Right forelimb (tissue), 1 donor: ENCODE measurements at places on chromosomes 16 and 17.

DNA sequence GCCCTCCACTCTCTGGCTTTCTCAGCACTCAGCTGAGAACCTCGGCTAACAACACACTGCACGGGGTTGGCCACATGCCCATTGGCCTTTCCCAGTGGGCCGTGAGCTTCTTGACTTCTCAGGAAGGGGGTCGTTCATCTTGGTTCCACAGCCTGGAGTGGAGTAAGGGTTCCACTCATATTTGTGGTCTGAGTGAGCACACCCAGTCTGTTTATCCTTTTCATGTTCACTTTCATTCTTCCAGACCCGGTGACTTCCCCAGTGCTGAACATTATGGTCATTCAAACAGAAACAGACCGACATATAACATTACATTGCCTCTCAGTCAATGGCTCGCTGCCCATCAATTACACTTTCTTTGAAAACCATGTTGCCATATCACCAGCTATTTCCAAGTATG, 8.2 kb downstream of the MILR1 start:
- DNase-seq: no peak

DNA sequence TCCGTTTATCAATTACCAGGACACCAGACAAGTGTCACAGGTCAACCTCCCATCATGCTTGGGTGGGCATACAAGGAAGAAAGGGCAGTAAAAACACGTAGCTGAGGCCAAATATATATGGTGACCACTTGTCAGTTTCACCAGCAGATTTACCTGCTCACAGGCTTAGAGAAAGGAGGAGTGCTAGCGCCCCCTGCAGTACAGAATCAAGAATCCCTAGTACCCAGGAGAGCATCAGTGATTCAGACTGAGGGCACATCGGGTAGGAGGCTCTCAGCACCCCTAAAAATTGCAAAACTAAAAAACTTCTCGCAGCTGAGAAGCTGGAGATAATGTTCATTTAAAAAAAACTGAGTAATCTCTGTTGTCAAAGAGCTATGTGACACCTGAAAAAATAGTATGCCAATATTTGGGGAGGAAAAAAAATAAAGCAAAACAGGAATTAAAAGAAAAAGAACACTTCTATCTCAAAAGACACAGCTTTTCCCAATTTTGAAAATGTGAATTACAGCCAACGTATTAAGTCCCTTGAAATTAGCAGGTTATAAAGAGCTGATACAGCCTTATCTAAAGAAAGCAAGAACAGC, 21.2 kb upstream of the MON1B start:
- DNase-seq: no peak

GRCh38 chr17:28180449-28180848, 138.0 kb downstream of the NLK start:
- no peak for DNase-seq

- no peak for DNase-seq
These were observed 46.0 kb downstream of the KATNIP start for GRCh38 chr16:27595993-27596392.

- DNase-seq: peak; percentile 30
These were observed 14.4 kb upstream of the LGALS3BP start for GRCh38 chr17:78993981-78994671.

DNA sequence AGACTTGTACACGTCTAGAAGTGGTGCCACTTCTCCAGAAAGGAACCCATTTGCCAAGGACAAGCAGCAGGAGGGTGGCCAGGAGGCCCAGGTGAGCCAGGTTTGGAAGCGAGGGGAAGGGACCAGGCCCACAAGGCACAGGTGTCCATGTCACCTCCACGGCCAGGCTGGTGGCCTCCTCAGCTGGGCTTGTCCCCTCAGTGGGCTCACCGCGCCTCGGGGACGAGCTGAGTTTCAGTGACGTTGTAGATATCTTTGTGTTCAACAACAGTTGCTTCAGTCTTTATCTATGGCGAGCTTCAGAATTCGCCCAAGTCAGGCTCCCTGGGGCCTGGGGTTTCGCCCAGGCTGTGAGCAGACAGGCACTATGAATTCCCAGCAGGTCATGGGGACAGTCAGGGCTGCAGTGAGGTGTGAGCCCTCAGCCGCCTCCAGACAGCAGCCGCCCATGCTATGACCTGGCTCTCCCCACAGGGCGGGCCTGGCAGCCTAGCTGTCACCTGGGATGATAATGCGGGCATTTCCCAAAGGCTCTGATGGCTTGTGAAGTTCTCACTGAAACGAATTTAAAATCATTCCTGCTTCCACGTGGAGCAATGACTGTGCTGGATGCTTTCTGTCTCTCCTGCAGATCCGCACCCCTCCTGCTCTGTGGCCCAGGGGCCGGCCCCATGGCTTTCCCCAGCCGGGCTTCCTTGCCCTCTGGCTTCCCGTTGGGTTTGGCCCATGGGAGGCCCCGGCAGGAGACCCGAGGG, 89.5 kb downstream of the MRC2 start:
- no peak for DNase-seq

DNA sequence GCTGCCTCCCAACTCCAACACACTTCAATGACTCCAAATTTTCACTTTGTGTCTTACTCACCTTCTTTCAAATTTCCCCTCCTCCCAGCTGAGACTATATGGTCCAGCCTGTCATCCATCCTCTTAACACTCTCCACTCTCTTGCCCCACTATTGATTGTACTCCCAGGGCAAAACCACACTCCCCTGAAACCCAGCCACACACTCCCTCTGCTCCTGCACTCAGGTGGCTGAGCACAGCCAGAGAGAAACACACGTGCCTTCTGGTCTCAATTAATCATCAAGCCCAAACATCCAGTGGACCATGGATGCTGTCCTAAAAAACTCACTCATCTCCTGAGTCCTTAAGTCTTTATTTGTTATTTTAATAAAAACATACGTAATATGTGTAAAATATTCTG, 1026.4 kb downstream of the KCNJ18 start:
- no peak for DNase-seq

DNA sequence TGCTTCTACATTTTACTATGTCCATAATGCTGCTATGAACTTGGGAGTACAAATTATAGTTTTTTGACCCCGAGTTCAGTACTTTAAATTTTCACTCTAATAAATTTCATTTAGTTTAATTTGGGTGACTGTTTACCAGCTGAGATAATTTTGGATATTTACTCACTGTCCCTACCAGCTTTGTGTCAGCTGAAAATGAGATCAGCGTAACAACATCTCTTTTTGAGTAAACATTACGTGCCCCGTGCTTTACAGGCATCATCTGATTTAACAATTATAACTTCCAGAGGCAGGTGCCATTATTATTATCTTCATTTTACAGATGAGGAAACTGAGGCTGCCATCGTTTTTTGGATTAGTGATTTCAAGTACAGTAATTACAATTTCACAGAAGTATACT, 15.0 kb downstream of the GFOD2 start:
- DNase-seq: no peak

- peak; percentile 59 for DNase-seq
These were observed 521 bp downstream of the GGA2 start for GRCh38 chr16:23509782-23510163.

- no peak for DNase-seq
These were observed 19.6 kb downstream of the CEP131 start for GRCh38 chr17:81203136-81203535.

DNA sequence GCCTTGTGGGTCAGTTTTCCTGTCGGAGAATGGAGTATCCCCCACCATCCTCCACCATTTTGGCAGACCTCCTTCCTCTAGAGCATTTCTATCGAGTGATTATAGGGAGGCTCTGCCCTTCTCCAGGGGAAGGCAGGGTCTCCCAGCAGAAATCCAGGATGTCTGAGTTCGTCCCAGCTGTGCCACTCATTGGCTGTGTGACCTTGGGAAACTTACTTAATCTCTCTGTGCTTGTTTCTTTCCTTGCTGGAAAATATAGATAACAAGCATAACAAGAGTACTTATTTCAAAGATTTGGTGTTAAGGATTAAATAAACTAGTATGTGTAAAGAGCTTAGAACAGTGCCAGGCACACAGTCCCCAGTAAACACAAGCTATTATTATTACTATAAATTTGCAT, 14.8 kb downstream of the ATP2A3 start:
- no peak for DNase-seq

DNA sequence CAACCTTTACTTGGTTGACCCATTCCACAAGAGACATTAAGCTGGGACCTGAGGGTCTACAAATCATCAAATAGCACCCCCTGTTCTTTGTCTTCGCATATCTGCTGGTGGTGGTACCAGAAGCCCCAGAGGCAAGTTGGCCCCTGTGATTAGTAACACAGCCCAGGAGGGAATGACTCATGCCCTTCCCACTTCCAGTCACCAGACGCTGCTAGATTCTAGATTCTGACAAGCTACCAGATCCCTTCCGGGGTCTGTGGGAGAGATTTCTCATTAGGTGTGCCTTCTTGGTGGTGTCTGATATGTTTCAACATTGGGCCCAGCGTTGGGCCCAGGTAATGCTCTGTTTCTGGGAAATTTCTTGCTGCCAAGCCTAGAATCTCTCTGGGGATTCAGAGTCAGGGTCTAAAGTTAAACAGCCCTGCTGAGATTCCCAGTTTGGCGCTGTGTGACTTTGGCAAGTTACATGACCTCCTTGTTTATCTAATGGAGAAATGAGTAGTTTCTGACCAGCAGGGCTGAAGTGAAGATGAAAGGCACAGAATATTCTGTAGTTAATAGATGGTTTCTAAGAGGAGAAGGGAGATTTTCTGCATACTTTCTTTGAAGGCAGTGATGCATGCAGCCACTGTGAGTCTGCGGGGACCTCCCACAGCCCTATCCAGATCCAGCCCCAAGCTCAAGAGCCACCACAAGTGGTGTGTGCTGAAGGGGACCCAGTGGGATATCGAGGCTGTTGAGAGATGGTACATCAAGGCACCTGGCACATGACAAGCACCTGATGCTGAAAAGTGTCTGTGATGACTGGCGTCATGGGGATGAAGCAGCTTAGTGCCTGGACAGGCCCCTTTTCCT, 3.9 kb downstream of the TRPV2 start:
- DNase-seq: no peak

DNA sequence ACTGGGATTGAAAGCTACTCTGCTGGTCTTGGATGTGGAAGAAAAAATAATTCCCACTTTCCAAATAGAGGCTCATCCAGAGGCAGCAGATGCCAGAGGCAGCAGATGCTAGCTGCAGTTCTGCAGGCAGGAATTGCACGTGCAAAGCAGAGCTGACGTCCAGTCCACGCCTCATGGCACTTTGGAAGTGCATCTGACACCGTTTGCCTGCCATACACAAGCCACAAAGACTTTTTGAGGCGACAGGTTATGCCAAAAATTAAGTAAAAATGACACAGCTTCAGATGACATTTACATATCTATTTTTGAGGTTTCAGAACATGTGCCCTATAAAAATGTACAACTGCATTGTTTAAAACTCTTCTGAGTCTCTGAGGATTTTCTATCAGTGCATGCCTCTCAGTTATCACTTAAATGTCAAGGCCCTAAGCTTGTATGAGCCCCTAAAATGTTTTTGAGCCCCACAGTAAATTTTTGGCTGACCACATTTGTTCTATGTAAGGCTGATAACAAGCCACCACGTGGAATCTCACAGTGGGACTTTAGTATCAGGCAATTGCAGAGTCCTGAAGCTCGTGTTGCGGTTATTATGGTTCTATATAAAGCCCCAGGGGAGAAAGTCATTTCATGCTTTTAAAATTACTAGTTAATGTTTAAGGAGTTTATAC, 239.2 kb downstream of the PRKCA start:
- no peak for DNase-seq

DNA sequence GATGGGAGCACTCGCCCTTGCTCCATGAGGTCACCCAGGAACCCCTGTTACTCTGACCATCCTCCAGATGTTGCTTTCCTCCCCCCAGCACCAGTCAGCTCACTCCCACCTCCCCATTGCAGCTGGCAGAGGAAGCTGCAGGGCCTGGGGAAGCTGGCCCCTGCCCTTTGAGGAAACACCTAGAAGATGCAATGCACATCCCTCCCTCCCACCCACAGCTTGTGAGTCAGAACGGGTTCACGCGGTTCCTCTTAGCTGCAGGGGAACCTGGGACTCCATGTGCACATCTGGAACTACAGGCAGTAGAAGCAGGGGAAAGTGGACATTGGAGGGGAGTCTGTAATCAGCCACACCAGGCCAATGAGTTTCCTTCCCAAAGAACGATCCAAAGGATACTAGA, 96.9 kb downstream of the KATNIP start:
- DNase-seq: no peak

GRCh38 chr16:80569440-80570105, 28.8 kb downstream of the DYNLRB2 start:
- no peak for DNase-seq

DNA sequence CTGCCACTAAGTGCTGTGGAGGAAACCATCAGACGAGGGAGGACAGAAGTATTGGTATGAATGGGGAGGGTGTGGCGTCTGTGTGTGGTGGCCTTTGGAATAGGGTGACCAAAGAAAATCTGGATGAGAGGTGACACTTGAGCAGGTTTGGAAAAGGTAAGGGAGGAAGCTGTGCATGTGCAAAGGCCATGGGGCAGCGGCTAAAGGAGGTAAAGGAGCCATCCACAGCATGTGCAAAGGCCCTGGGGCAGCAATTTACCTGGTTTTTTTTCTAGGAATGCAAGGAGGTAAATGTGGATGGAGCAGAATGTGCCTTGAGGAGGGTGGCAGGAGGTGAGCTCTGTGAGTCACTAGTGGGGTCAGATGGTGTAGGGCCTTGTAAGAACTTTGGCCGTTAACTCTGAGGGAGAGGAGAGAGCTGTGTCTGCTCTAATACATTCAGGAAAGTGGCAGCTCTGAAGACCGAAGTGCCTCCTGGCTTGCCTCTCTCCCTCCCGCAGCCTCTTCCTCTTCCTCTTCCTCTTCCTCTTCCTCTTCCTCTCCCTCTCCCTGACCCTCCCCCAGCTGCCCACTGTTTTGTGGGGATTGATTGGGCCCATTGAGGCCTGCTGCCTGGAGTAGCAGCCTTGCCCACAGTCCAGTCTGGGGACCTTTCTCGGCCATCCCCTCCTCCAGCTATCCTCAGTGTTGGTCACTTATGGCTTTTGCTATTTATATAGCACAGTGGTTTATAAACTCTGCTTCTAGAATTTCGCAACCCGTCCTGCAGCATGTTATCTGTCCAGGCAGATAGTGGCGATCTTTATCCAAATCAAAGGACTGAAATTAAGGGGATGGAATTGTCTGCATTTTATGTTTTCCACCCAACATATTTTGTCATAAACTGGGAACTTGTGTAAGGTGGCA, 38.7 kb downstream of the CMIP start:
- DNase-seq: no peak

DNA sequence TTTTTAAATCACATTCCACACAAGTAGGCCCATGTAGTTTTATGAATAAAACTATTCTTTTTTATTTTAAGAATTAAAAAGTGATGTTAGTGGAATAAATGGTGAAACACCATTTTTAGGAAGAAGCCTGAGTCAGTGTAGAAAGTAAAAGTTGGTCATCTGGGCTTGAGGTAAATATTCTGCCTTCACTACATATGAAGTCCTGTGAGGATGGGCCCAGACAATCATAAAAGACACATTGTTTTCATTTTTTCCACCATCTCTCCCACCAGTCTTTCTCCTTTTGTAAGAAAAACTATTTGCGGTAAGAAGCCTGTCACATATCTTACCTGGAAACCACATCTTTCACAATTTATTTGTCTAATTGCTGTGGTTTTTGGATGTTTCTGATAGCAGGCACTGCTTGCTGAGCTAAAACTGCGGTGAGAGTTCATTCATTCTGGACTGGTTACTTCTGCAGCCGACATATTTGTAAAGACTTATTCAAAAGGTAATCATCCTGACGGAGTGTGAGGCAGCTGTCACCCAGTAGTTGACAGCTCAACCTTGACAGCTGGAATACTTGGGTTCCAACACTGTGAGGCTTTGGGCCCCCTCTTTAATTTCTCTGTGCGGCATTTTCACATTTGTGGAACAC, 10.6 kb upstream of the RFFL start:
- DNase-seq: no peak
